ENCODE measurements at places on chromosomes 12 and 14.

DNA sequence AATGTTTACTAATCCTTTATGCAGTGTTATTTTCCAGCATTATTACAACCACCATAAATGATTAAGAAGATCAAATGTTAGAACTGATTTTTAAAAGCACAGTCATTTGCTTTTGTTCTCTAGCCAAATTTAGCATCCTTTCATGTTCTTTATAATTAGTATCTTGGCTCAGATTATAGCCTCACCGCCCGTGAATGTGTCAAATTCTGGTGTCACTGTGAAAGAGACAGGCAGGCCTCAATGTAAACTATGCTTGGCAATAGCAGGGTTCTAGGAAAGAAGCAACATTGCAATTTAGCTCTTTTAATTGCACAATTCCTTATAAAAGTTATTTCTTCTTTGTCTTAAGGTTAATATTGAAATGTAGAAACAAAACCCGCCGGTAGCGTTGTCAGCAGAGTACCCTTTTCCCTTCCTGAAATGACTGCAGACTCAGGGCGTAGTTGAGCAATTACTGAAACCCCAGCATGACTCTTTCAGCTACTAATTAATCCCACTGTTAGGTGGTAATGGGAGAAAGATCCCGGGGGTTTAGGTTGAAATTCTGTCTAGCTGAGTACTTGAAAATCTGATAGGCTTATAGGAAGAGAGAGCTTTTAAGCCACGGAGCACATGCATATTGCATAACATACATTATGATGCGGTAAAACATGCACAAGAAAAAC lies 1600.5 kb upstream of the SEL1L start:
- no peak for DNase-seq

DNA sequence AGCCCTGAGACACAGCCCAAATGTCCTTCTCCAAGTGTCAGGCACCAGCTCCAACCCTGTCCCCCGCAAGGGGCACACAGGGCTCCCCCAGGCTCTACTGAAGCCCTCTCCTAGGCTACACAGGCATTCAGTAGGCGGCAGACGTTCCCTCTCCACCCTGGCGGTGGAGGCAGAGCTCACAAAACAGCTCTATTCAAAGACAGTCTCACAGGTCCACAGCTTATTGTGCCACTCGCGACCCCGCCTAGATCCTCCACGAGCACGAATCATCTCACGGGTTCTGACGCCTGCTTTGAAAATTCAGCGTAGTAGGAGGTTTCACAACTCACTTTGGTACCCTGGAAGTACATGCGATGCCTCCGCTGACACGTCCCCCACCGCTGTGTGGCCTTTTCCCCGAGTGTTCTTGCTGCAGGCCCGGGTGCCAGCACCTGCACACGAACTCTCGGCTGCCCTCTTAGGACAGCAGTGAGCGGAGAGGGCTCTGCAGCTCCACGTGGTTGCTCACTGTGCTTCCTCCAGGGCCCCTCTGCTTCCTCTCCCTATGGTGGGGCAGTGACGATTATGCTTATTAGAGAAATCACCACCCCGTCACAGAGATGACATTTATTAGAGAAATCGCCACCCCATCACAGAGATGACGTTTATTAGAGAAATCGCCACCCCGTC lies 78.5 kb downstream of the ADGRD1 start:
- DNase-seq, result no peak

GRCh38 chr12:114140576-114140975 lies 174.5 kb upstream of the RBM19 start:
- no peak for DNase-seq

- no peak for DNase-seq
Observed at GRCh38 chr12:22313963-22314330, 20.6 kb downstream of the ST8SIA1 start.

DNA sequence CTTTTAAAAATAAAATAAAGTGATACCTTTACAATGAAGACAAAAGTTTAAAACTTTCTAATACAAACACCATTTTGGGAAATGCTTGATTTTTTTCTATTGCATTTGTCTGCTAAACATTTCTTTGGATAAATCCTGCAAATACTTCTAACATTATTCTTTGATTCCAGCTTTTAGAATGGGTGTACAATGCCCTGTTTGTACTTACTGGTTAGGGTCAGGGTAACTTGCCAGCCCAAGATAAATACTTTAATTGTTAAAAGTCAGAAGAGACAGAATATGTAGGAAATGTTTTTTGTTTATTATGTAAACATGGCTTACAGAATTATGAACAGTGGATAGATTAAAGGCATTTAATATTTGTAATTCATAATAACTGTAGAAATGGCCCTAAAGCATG lies 60.5 kb downstream of the WASHC4 start:
- DNase-seq, result peak; percentile 17

- no peak for DNase-seq
Observed at GRCh38 chr12:116187151-116187511, 90.4 kb downstream of the MED13L start.

GRCh38 chr12:7118881-7119280 lies 9.8 kb downstream of the RBP5 start:
- no peak for DNase-seq

GRCh38 chr14:100533656-100534485 lies 53.3 kb downstream of the BEGAIN start:
- peak; percentile 32 for DNase-seq

DNA sequence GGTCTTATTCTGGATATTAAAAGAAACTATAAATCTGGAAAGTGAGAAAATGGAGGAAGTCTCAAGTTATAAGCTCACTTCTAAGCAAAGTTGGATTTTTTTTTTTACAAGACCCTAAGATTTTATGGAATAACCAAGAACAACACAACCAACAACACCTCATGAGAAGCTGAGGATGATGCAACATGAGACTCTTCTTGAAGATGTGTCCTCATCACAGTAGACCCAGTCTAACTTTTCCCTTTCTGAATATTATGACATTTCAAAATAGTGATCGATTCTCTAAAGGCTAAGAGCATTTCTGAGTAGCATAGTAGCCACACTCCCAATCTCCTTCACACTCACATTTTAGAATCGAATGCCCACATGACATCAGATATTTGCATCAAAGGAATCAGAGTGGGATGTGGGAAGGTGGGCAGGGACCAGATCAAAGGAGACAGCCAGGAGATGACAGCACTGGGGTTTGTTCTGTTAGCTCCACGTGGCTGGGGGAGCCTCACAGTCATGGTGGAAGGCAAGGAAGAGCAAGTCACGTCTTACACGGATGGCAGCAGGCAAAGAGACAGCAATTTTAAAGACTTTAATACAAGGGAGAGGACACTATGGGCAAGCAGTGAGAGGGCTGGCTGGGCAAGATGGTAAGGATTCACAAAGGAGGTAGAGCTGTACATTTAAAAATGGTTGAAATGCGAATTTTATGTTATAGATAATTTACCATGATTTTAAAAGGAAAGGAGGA lies 90.7 kb upstream of the MYL2 start:
- no peak for DNase-seq

GRCh38 chr14:53161758-53162435 lies 8.8 kb upstream of the DDHD1 start:
- no peak for DNase-seq

DNA sequence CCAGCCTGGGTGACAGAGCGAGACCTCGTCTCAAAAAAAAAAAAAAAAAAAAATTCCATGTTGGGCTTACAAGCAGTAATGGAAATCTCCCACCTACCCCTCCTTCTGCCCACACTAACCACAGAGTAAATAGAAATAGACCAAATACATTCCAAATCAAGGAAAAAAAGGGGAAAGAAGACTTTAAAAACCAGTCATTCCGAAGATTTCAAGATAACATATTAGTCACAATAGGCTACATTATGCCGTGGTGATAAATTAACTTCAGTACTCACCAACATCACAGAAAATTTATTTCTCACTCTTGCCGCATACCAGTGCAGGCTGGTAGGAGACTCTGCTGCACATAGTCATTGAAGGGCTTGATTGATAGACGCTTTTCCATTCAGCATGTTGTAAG lies 15.5 kb upstream of the ETV6 start:
- no peak for DNase-seq

DNA sequence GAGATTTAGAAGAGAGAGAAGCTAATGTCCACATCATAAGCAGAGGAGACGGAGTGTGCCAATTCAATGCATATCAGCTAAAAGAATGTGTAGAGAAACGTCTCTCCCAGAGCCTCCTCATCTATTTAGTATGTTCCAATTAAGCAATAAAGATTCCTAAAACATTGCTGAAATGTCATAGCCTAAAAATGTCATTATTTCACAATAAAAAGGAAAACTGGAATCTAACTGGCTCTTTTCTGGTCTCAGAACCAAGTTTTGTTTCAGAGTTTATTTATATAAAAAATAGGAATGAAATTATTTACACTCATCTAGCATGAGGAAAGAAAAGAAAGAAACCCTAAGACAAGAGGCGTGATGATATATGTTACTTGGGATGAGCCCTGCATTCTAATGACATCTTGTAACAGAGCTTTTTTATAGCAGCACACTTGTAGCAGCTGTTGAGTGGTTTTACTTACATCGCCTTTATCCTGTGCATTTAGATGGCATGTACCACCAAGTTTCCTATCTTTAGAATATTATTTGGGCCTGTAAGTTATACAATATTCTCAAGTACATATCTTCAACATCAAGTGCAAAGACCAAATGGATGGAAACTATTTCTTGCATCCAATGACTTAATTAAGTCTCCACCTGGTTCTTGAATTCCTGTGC lies 266.3 kb upstream of the PRKD1 start:
- DNase-seq, result no peak

DNA sequence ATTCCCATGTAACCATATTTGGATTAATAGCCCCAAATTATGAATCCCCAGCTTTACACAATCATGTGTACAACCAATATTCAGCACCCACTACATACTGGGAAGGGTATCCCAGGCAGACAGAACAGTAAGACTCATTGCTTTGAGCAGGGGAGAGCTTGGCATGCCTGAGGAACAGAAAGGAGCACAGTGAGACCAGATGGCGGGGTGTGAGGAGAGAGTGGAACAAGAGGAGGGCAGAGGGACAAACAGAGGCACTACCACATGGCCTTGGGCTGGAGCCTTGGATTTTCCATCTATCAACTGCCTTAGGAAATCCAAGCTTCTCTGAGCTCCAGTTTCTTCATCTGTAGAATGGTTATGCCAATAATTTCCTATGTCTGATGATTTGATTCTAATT lies 3.8 kb downstream of the DGKA start:
- DNase-seq, result no peak
